ENCODE measurements at places on chromosomes 7 and 10.

DNA sequence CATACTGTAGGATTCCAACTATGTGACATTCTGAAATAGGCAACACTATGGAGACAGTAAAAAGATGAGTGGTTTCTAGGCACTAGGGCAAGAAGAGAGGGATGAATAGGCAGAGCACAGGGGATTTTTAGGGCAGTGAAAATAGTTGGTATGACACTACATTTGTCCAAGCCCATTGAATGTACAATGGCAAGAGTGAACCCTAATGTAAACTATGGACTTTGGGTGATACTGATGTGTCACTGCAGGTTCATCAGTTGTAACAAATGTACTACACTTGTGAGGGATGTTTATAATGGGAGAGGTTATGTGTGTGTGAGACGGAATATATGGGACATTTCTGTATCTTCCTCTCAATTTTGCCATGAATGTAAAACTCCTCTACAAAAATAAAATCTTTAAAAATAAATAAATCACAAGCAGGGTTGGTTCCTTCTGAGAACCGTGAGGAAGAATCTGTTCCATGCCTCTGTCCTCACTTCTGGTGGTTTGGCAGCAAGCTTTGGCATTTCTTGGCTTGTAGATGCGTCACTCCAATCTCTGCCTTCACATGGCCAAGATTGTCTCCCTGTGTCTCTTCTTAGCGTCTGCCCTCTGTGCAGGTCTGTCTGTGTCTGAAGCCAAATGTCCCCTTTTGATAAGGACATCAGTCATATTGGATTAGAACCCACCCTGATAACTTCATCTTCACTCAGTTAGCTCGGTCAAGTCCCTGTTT is 83.1 kb upstream of the AGBL3 start:
- DNase-seq, result no peak

DNA sequence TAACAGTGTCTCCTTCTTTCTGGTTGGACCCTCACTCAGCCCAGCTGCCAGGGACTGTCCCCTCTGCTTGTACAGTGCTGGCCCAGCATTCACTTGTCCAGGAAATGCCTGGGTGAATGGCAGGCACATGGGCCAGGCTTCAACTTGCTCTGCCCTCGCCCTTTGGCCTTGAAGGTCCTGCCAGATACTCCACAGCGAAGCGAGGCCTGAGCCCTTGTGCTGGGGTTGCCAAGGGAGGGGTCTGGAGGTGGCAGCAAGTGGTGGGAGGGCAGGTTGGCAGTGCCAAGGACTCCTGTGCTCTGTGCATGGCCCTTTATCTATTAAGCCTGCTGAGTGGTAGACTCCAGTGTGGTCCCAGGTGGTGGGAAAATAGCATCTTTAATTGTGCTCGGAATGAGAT is 75.7 kb downstream of the CDH23 start:
- DNase-seq, result no peak

GRCh38 chr10:130487566-130487965 is 351.4 kb downstream of the GLRX3 start:
- DNase-seq, result no peak

DNA sequence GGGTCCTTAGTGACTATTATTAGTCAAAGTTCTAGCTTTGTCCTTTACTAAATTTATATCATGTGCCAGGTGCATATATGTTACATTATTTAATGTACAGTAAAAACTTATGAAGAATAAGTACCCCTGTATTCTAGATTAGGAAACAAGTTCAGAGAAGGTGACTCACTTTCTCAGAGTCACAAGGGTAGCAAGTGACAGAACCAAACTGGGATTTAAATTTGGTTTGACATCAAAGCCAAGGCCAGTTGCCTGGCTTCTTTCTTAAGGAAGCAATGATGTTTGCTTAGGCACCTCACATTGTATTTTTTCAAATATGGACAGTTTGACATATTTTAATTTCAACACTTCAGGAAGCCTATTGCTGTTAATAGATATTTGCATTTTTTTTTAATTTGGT is 2.5 kb downstream of the LSM8 start:
- no peak for DNase-seq

GRCh38 chr7:100852048-100852872 is at the start of gene SLC12A9:
TSS of gene SLC12A9 (plus strand) at chr7:100852713. CDS start at chr7:100854198, 1,485 bp downstream.
- peak; percentile 88 for DNase-seq

GRCh38 chr10:65341323-65341925 is 1584.4 kb upstream of the LRRTM3 start:
- DNase-seq, result no peak

DNA sequence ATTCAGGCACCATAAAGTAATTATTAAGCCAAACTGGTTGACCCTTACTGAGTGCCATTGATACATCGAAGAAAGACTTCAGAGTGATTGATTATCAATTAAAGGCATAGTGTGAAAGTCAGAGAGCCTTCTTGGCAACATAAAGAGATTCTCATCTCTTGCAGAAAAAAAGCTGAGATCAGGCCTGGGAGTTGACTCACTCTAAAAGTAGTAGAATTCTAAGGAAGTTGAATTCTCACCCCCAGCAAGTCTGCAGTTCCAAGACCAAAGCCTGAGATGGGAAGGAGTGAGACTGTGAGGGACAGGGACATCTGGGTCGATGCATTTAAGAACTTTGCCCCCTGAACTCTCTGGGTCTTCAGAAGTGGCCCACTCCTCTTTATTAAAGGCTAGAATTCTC is 21.6 kb upstream of the ERCC6 start:
- no peak for DNase-seq

DNA sequence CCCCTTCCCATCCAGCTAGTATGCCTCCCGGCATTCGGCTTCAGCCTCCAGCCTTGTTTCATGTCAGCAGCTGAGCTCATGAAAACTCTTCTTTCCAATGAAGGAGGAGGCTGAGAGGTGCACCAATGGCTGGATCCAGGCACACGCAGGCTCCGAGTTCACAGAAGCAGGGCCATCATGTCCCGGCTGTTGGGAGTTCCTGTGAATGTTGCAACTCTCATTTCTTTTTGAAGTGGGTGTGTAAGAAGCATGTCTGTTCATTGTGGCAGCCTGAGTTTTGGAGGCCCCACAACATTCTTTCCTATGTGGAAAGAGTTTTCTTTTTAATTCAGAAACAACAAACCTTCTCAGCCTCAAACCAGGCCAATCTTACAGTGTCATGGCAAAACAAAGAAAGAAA is 89.7 kb downstream of the PTPRE start:
- DNase-seq, result no peak

GRCh38 chr10:131648386-131649020 is 252.3 kb upstream of the PPP2R2D start:
- no peak for DNase-seq

GRCh38 chr10:100346351-100346764 is 675 bp upstream of the SCD start:
- peak; percentile 65 for DNase-seq
